Fibroblast of skin of back (primary cell): ENCODE measurements at places on chromosomes 12 and 14.
A peak's percentile ranks its signal among the peaks of the same experiment; 100 is the strongest.

DNA sequence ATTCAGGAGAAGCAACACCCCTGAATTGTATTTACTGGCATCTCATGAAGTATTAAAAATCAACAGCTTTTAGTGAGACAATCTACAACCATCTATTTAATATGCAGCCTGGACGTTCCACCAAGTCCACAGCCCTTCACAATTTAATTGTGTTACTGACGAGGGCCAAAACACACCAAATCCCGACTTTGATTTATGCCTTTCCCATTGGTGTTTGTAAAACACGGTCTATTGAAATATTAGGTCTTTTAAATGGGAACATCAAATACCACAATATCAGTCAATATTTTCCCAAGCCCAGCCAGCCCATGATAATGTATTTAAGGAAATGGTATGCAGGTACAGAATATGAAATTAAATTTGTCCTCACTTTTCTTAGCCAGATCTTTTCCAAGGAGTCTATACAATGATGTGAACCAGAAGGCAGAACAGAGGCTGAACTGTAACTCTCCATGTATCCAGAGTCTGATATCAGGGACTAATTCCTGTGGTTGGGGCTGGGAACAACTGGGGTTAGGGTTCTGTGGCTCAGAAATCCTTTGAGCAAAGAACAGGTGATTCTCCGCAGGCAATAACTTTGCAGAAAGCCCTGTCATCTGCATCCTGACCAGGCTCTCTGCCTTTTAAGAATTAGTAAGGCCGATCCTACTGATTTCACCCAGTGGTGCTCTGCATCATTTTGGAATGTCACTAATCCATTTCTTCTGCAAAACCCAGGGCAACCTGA, 179.3 kb upstream of the GZMB start:
- no peak for DNase-seq

DNA sequence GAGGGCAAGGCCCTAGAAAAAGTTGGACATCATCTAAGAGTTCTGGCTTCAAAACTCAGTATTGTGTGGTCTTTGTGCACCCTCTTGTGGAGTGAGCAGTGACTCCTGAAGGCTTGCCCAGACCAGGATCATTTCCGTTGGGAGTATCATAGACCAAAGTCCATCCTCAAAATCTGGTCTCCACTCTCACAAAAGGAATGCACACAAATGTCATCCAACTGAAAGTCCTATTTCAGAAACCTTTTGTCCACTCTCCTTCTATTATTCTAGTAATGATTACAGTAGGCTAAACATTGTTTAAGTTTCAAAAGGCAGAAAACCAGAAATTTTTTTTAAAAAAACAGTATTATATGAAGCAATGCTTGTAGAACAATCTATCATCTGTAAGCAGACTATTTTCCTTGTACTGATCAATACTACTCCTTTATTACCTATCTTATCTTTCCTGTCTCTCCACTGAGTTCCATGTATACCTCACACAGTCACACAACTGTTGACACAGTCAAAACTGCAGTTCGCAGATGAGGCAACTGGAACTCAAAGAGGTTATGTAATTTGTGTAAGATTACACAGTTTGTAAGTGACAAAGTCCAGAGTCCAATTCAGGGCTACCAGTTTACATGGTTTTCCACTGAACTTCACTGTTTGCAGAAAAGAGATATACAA, 41.4 kb downstream of the COX16 start:
- DNase-seq = peak; percentile 58

GRCh38 chr14:95330591-95331370, 11.1 kb upstream of the CLMN start:
- no peak for DNase-seq

DNA sequence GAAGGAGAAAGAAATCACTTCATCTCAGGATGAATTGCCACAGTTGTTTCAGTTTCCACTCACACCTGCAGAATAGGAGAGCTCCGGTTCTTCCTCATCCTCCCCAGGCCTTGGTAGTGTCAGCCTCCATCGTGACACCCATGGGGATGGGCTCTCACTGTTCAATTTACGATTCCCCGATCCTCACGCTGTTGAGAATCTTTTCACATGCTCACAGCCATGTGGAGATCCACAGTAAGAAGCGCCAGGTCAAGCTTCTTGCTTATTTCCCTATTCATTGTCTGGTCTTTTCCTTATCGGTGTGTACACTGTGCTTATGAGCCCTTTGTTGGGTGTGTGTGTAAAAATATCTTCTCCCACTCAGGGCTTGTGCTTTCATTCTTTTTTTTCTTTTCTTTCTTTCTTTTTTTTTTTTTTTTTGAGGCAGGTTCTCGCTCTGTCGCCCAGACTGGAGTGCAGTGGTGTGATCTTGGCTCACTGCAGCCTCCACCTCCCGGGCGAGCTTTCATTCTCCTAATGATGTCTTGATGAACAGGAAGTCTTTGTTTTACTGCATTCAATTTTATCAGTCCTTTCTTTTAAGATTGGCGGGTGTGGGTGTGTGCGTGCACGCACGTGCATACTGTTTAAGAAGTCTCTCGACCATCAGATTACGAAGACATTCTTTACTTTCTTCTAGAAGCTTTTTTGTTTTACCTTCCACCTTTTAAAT, 21.5 kb downstream of the RIN3 start:
- no peak for DNase-seq

GRCh38 chr12:106019144-106019543, 119.6 kb downstream of the NUAK1 start:
- no peak for DNase-seq
